ENCODE measurements at places on chromosomes 2 and 18.

DNA sequence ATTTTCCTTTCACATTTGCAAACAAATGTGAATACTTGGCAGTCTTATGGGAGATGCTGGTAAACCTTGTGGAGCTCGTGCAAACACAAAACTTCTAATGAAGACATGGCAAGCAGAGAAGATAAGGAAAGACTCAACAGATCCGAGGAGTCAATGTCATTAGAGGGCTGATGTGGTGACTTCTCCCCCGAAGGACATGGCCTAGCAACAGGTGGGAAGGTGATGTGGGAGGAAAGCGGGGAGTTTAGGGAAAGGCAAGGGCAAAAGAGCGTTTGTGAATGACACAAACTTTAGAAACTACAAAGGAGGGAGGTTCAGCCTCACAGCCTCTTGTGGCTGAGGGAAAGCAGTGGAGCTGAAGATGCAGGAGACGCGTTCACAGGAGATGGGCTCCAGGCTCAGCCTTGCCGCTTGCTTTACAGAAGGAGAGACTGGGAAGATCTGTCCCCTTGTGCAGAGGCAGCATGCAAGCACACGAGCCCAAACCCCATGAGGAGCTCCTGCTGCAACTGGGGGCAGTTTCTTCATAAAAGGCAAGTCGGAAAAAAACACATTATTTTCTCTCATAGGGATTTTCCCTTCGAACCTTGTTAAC is 86.6 kb downstream of the SOWAHC start:
- no peak for DNase-seq

DNA sequence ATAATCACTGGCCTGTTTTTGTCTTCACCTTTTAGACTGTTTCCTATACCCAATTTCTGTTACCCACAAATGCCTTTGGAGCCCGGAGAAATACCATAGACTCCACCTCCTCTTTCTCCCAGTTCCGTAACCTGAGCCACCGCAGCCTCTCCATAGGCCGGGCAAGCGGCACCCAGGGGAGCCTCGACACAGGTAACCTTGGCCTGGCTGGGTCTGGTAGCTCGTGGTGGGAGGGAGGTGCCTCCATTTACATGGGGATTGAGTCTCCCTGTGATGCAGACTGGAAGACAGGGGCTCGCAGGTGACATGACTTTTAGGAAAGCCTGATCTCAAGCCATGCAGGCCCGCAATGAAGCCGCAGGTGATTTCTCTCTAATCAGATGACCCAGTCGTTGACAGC is 100.6 kb downstream of the CABLES1 start:
- DNase-seq: no peak

DNA sequence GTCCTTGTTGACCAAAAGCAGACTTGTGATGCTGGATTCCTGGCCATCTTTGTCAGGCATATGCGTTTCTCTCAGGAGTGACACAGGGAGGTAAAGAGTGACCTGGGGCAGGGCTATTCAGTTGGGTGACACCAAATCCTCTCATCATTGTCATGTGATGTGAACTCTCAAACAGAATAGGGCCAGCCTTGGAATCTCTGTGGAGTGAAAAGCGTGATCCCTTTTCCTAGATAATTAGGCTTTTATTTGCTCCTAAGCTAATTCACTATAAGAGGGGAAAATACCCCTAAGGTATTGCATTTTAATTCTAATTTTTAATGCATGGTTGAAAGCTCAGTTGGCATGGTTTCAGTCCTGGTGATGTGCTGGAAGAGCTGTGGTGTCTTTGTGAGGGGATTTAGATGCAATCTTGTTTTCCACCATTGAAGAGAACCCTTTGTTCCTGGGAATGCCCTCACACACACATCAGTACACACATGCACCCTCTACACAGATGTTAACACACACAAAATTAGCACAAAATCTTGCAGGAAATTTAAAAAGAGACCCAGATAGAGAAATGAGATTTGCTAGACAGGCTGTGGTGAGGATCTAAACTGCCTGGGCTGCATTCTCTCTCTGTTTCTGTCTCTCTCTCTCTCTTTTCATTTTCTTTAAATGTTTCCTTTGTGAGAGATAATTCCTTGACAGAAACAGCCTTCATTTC is 349.9 kb downstream of the TSN start:
- no peak for DNase-seq

DNA sequence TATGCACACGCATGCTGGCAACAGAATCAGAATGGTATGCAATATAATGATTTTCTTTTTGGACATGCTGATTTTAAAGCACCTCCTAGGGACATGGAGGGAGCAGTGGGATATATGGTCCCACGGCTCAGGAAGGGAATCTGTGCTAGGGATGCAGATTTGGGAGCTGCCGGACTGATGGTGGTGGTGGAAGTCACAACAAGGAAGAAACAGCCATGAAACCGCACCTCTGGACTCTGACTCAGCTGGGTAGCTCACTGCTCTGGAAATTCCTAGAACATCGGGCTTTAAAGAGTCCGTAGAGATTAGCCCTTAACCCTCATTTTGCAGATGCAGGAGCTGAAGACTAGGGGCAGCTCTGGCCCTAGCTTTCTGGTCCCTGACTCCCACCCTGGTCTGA is 364.3 kb upstream of the KLHL29 start:
- DNase-seq: no peak

DNA sequence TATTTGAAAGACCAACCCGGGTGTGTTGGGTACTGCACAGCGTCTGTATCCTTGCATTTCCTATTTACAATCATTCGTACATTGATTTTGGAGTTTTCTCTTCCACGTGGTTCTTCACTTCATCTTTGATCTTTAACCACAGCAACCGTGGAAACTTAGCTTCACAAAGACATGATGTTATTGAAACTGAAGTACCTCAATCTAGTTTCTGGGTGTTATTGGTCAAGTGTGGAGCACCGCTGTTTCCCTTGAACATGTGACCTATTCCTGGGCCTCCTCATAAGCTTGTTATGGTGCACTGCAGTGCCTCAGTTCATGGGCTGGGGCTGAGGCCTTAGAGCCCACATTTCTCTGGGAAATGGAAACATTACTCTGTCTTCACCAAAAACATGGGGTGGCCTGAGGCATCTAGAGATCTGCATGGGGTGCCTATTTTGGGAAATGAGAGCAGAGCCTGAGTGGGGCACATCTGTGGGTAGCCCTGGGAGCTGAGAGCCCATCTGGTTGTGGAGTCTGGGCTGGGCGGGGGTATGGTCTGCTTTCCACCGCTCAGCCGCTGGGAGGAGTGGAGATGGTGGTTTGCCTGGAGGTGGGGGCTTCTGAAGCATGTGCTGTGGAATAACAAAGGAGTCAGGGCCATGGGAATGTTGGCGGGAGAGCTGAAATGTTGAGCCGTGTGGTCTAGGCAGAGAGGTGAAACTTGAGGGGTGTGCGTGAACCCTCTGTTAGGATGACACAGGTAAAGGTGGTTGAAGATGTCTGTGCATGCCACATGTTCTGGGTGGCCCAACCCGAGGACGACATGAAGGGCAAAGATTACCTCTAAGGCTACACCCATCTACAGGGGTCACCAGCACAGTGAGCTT is 37.4 kb downstream of the ZNF236 start:
- no peak for DNase-seq

GRCh38 chr18:7821784-7822183 is 254.7 kb downstream of the PTPRM start:
- DNase-seq: no peak
